ENCODE measurements at places on chromosomes 11 and 22.

GRCh38 chr11:64092761-64093136 lies 57.0 kb downstream of the FLRT1 start:
- no peak for DNase-seq

- no peak for DNase-seq
Observed at GRCh38 chr22:25763239-25763777, 21.3 kb downstream of the MYO18B start.

DNA sequence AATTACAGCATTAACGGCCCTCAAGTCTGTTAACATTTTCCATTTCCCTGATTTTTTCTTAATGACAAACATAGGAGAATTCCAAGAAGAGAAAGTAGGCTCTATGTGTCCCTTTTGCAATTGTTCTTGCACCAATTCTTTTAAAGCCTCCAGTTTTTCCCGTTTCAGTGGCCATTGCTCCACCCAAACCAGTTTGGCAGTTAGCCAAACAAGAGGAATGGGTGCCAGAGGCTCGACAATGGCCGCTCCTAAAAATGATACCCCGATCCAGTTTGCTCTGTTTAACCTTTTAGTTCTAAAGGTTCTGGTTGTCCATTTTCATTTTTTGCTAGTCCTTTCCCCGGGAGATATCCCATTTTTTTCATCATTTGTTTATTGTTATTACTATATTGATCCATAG lies 6.7 kb upstream of the DNAJB13 start:
- DNase-seq: no peak

- DNase-seq: no peak
Observed at GRCh38 chr11:10758957-10759356, 7.9 kb downstream of the CTR9 start.

DNA sequence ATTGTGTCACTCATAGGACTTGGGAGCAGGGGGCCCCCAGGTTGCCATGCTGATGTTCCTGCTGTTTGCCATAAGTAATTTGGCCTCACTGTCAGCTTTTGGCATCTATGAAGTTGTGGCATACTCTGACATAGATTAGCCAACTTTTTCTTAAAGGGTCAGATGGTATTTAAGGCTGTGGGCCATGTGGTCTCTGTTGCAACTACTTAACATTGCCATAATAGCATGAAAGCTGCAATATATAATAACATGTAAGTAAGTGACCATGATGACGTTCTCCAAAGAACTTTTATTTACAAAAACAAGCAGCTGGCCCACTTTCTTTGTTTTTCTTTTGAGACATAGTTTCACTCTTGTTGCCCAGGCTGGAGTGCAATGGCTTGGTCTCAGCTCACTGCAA lies 2.2 kb upstream of the TMEM216 start:
- no peak for DNase-seq

GRCh38 chr22:30284172-30284571 lies 5.1 kb downstream of the CASTOR1 start:
- DNase-seq: no peak

DNA sequence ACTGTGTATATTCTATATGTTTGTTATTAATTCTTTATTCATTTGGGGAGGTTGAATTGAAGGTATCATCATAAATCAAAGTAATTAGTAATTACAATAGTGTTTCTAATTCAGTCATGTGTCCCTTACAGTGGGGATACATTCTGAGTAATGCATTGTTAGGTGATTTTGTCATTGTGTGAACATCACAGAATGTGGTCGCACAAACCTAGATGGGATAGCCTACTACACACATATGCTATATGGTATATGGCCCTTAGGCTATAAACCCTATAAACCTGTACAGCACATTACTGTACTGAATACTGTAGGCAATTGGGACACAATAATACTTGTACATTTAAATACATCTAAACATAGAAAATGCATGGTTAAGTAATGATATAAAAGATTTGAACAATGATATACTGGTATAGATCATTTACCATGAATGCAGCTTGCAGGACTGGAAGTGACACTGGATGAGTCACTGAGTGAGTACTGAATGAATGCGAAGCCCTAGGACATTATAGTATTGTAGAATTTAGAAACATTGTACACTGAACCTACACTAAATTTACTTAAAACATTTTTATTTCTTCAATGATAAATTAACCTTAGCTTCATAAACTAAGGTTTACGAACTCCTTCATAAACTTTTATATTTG lies 936.2 kb upstream of the CHORDC1 start:
- DNase-seq: no peak

DNA sequence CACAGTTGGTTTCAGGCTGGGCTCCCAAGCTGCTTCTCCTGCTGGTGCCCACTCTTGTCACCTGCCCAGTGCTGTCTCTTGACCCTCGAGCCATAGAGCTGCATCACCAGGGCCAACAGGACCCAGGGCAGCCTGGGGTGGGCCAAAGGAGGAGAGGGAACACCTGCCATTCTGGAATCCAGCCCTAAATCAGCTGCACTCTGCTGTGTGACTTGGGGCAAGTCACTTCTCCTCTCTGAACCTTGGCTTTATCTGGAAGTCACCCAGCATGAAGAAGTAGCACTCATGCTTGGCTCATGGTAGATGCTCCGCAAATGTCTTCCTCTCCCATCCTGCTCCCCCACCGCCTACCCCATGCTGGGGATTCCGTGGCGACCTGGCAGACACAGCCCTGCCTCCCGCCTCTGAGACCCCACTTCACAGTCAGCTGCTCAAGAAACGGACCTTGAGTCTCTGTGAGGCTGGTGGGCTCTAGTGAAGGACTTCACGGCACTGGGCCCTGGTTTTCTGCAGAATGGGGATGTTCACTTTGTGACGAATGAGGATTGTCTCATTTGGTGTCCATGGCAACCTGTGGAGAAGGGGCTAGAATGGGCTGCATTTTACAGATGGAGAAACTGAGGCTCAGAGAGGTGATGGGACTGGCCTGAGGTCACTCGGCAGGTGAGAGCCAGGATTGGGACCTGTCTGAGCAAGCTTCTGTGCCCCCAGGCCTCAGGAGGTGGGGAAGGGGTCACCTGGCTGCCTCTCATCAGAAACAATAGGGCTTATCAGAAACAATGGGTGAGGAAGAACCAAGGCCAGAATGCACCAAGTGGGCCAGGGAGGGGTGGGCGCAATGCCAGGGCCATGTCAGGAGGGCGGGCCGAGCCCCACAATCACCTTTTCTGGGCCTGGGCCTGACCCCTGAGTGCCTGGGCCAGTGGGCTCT lies 12.4 kb downstream of the EMID1 start:
- DNase-seq: no peak

GRCh38 chr11:20483931-20484330 lies 96.4 kb downstream of the PRMT3 start:
- DNase-seq: no peak

DNA sequence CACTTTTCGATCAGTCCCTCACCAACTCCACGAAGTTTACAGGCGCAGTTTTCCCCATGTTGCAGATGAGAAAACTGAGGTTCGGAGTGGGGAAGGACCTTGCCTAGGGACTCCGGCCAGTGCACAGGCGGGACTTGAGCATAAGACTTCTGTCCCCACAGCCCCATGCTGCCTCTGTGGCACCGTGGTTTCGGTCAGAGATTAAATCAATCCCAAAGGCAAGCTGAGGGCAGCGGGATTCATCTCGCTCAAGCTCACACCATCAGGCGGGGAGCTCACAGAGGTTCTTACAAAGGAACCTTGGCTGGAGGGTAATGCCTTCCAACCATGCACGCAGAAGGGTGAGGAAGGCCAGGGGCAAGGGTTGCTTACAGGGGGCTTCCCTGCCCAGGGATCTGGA lies 115.5 kb downstream of the PHF21B start:
- no peak for DNase-seq

GRCh38 chr22:27347951-27348350 lies 453.6 kb downstream of the MN1 start:
- no peak for DNase-seq

DNA sequence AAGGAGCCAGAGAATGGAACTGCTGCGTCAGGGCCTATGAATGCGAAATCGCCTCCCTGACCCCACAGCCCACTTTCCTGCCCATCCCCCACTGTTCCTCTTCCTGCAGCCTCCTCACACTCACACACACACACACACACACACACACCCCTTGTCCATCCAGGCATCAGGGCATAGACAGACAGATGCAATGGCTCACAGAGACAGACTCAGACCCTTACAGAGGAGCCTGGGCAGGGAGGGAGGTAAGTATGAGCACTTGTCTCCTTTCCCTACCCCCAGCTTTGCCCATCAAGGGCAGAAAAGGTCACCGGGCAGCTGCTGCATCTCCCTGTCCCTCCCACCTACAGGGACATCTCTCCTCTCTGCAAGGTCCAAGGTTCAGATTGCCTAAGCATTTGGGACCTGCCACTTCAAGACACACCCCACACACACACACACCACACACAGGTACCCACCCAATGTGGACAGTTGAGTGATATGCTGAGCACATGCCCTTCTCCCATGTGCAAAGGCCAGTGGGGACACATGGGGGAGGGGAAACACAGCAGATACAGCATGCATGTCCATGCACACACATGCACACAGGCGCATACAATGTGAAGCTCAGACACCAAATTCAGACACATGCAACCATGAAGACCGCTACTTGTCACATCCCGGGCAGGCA lies 2.0 kb upstream of the NRXN2 start:
- DNase-seq: no peak

DNA sequence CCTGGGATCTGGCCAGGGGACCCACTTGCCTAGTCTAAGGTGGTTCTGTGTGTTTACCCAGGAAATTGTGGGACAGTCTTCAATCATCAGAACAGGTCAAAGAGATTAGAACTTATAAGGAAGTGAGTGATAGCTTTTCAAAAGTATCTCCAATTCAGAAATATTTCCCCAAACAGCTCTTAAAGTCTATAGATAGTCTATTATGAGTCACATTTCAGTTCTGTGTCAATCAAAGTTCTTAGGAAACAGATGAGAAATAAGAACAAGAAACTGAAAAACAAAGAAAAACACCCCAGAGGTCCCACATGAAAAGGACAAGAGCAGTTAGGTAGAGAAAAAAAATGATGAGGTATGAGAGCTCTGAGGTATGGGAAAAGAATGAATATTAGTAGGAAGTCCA lies 381.4 kb upstream of the MPPED2 start:
- no peak for DNase-seq

GRCh38 chr22:49971232-49972162 lies 10.9 kb downstream of the PIM3 start:
- no peak for DNase-seq

- no peak for DNase-seq
Observed at GRCh38 chr11:61667684-61668305, 12.4 kb upstream of the DAGLA start.

DNA sequence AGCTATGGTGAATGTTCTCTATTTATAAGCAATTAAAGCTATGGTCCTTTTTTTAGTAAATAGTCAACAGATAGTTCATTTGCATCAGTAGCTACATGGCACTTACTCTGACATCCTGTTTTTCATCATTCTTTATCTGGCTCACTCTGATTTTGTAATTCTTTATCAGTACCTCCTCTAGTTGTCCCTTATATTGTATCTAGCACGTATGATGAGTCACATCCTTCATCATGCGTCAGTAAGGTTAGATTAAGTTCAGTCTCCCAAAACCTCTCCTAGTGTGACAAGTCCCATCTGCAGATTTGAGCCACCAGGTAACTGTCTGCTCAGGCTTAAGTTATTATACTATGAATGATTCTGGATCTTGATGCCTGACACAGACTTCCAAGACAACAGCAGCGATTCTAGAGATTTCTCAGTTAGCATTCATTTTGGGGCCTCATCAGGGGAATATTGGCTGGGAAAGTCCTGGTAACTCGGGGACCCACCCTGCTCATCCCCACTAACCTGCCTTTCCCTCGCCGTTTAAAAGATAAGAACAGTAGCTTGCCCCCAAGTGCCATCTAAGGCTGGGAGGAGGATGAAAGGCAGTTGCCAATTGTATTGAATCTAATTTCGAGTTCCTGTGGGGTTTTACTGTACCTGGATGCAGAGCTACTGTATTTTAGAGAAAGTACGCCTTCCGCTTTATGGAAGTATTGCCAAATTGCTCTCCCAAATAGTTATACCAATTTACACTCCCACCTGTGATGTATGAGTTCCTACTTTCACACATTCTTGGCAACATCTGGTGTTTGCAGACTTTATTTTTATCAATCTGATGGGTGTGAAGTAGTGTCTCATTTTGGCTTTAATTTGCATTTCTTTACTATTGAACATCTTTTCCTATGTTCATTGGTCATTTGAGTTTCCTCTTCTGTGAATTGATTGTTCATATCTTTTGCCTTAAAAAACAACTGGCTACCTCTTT lies 55.9 kb downstream of the ZC3H12C start:
- no peak for DNase-seq

GRCh38 chr11:120835601-120836228 lies 188.2 kb upstream of the TBCEL start:
- DNase-seq: no peak

GRCh38 chr11:126212089-126212660 lies 593 bp downstream of the FAM118B start:
- no peak for DNase-seq

- peak; percentile 31 for DNase-seq
Observed at GRCh38 chr11:87425943-87426342, 388.2 kb downstream of the TMEM135 start.

DNA sequence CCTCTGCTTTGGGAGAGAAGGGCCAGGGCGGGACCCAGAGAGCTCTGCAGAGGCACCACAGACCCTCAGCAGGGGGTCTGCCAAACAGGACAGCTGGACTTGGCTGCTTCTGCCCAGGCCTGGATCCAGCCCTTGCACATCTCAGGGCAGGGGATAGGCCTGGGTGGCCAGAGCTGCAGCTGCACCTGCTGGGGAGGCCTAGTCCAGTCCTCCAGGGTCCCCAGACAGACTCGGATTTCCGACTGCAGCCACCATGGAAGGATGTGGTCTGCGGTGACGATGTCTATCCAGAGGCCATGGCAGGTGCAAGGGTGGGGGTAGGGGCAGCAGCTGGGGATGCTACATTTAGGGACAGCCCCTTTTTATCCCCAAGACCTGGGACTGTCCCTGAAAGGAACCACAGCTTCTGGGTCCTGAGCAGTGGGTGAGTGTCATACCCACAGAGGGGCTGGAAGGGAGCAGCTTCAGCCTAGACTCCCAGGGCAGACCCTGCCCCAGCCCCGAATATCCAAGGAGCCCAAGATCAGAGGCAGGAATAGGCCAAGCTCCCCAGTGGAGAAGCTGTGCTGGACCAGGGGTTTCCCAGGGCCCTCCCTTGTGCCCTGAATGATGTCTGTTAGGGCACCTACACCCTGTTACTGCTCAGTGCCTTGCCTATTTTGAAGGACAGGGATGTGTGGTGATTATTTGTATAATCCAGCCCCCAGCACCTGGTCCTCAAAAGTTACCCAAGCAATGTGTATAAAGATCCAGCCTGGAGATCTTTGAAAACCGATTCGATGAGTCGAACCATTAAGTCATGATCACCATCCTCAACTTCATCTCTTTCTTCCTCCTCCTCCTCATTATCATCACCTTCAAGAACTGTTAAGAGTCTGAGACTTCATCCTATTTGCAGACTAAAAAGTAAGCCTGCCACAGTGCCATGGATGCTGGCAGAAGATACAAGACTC lies 2.5 kb upstream of the IGLL5 start:
- no peak for DNase-seq

DNA sequence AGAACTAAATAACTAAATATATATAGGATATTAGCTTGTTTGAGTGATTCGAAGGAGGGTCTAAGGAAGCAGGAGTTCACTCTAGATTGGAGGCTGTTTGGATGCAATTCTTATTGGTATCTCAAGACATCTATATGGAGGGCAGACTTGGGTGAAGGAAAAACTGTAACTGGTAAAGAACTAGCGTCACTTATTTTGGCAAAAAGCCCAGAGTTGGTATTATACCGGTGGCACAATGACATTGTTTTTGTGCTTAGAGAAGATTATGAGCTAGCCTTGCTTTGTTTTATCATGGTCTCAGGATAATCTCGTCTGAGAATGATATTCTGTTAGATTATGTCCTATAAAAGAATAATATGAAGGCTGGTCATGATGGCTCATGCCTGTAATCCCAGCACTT lies 6.0 kb upstream of the SLC35F2 start:
- no peak for DNase-seq
